ENCODE measurements at places on chromosomes 12 and 14.
A peak's percentile ranks its signal among the peaks of the same experiment; 100 is the strongest.

GRCh38 chr12:13443498-13443897, 247.0 kb downstream of the EMP1 start:
- no peak for DNase-seq

DNA sequence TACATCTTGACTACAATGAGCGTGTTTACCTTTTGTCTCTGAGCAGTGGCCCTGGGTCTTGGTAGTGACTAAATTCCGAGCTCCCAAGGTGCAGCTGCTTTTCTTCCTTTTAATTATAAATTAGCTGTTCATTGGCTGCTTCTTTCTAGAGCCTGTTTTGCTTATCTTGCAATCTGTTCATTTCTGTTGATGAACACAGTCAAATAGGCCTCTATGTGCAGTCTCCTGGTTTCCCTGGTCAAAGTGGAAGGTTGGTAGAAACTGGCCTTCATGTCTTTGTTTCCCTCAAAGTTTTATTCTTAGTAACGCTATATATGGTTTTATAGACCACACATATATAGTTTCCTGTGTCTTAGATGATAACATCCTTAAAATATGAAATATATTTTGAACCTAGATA, 94.1 kb downstream of the DUSP16 start:
- DNase-seq, result no peak

DNA sequence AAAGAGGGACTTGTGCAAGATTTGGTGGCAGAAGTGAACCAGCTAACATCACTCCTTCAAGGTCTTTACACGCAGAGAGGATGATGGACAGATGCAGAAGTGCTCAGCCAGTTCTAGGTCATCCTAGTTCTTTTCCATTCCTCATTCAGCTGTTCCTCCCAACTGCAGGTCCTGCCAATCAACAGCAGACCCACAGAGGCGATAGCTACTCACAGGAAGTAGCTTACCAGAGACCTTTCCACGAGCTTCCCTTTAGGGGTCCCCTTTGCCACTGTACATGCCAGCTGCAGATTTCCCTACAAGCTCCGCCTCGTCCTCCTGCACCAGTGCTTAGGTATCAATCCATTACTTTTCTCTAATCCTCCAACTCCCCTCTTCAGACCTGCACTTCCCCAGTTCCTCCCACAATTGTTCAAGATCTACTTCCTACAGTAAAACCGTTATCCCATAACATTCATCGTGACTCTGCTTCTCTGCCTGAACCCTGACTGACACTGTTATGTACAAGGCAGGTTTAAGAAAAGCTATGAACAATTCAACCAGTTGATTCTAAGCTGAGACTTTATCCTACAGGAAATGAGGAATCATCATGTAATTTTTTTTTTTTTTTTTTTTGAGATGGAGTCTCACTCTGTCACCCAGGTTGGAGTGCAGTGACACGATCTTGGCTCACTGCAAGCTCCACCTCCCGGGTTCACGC, 22.5 kb downstream of the RECQL start:
- DNase-seq, result no peak

DNA sequence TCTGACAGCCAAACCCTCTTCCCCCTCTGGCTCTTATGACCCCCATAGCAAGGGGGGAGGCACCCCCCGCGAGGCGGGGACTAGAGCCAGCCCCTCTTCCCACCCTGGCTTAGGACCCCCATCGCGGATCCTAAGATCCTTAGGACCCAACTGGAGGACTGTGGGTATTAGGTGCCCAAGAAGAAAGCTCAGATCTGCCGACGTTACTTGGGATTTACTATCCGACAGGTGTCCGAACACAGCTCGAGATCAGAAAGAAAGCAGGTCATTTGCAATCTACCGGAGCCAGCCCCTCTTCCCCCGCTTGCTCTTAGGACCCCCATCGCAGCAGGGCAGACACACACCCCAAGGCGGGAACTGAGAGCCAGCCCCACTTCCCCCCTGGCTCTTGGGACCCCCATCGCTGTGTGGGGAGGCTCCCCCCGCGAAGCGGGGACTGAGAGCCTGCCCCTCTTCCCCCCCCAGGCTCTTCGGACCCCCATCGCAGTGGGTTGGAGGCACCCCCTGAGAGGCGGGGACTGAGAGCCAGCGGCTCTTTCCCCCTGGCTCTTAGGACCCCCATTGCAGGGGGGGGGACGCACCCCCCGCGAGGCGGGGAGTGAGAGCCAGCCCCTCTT, 46.8 kb downstream of the DDX11 start:
- DNase-seq, result no peak

DNA sequence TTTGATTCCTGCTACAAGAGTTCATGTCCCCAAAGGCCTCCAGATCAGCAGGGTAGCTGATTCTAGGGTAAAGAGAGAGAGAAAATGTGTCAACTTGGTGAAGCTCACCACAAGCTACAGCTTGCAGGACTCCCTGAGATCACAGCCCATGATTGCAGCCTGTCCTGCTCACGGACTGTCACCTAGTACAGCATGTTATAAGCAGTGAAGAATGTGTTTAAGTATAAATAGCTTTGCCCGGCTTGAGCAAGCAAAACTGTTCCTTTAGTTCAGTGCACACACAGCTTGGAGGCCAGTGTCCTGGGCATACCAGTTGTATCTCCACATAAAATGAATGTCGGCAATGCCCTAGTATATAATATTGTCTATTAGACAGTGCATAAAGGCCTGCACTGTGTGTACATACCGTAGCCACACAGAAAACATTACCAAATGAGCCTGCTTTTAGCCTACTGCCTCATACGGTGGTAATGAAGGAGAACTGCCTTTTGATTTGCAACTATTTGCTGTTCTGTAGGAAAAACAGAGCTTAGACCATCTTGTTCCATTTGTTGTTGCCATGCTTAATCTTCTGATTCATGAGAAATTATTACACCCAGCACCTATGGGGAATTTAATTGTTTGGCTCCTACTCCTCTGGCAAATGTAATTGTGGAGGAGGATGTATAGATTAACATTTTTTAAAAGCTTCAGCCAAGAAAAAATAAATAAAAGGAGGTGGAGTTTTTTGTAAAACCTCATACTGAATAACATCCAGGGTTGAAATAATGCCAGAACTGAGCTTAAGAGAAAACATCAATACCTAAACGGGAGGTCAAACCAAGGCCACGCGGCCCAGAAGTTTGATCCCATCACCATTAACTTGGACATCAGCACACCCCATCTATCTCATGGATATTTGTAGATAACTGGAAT, 108.1 kb upstream of the G2E3 start:
- no peak for DNase-seq

- no peak for DNase-seq
Measured at GRCh38 chr14:53840444-53840843, 116.2 kb downstream of the BMP4 start.

GRCh38 chr12:33795536-33795935, 226.8 kb upstream of the ALG10 start:
- no peak for DNase-seq

DNA sequence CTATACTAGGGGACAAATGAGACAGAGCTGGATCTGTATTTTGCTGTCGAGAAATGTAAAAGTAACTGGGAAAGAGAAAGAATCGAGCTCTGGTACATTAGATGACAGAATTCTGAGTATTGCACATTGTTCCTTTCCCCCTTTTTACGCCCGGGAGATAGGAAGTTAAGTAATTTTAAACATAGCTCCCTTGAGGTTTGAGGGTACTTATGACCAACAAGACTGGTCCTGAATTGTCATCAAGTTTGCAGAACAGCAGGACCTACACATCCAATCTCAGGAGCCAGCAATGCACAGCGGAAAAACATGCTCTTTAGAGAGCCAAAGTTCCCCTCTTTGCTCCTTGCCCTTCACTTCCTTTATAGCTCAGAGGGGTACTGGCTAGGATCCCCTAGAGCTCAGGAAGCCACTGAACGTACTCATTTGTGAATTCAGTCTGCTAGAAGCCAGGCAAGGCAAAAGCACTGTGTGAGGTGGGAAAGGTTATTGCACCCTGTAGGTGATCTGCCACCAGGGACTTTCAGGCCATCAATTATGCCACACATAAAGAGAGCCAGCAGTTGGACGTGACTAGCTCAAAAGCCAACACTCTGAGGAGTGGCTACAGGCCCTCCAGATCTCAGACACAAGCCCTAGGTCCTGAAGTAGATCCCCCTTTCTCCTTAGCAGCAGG, 333.8 kb downstream of the KCNH5 start:
- DNase-seq, result no peak

DNA sequence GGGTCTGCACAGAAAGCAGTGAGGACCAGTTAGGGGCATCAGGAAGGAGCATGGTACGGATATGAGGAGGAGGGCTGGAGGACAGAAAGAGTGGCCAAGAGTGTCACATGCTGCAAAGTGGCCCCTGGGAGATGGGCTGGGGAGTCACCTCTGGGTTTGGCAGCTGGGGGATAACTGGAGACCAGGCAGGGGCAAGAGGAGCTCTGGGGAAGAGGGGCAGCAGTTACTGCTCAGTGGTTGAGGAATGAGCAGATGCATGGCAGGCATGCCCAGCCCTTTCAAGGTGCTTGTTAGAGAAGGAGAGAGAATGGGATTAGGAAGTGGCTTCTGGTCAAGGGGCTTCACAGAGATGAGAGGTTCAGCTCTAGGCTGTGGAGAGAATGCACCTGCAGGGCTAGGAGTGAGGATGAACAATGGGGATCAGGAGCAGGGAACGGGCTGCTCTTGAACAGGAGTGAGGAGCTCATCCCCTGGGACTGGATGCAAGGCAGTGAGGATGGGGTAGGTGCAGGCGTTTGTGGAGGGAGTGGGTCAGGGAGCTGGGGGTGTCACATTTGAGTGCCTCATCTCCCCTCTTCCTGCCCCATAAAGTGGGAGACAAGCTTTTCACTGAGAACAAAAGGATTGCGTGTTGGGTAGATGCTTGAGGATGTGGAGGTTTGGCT, 127.5 kb downstream of the PAPOLA start:
- no peak for DNase-seq

- DNase-seq, result no peak
Measured at GRCh38 chr14:21032326-21033132, 2.1 kb downstream of the RNASE13 start.

DNA sequence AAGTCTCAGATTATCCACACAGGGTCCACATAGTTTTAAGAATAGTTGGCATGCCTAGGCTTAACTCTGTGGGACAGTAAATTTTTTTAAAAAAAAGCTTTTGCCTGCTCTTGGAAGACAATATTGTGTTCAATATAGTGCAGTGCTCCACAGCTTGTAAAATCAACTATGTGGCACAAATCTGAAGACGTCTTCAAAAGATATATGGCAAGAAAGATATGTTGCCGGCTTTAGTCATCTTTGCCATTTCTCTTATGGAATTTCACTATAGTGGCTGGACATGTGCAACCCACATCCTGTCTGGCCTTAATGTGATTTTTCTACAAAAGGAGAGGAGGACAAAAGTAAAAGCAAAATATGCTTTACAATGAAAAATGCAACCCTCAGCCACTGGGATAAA, 90.5 kb downstream of the MGST1 start:
- DNase-seq, result no peak

- no peak for DNase-seq
Measured at GRCh38 chr14:89040080-89040459, 215.6 kb downstream of the TTC8 start.

DNA sequence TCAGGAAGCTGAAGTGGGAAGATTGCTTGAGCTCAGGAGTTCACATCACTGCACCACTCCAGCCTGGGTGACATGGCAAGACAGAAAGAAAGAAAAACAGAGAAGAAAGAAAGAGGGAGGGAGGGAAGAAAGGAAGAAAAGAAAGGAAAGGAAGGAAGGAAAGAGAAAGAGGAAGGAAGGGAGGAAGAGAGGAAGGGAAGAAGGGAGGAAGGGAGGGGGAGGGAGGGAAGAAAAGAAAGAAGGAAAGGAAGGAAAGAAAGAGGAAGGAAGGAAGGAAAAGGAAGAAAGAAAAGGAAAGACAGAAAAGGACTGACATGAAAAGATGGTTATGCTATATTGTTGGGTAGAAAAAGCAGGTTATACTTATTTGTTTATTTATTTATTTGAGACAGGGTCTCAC, 3.9 kb downstream of the GLTP start:
- DNase-seq, result no peak

DNA sequence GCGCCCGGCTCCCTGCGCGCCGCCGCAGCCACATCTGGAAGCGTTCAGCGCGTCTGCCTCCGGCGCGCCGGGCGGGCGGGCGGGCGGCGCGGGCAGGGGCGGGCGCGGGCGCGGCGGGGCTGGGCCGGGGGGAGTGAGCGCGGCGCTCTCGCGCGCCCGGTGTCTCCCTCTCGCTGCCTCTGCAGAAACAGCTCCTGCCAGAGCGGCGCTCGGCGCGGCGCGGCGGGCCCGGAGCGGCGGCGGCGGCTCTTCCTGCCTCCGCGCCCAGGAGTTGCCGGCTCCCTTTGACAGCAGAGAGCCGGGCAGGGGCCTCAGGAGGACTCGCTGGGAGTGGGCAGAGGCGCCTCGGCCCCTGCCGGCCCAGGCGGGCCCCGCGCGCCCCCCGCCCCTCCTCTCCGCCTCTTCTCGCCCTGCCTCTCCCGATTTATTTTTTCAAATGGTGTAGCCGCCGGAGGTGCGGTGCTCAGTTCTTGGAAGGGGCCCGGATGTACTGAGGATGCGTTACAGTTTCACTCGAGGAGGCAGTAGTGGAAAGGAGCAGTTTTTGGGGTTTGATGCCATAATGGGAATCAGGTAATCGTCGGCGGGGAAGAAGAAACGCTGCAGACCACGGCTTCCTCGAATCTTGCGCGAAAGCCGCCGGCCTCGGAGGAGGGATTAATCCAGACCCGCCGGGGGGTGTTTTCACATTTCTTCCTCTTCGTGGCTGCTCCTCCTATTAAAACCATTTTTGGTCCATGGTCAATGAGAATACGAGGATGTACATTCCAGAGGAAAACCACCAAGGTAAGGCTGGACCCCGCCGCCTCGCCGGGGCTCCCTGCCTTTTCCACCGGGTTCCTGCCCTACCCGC, at the start of gene CACNA1C:
CACNA1C (plus strand) TSS at position 162 of the 853 bp plus-strand sequence; CDS start at position 738, 576 bp downstream.
- peak; percentile 21 for DNase-seq

DNA sequence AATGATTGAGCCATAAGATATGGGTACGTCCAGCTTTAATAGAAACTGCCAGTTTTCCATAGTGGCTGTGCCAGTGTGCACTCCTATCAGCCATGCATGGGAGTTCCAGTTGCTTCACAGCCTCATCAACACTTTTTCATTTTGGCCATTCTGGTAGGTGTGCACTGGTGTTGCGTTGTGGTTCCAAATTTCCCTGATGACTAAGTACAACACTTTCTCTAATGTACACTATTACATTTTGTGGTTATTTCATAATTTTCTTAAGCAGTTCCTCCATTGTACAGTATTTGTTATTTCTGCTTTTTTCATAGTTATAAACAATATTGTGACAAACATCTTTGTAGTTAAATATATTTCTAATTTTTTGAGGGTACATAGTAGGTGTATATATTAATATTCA, 21.5 kb upstream of the OAS1 start:
- DNase-seq, result no peak

DNA sequence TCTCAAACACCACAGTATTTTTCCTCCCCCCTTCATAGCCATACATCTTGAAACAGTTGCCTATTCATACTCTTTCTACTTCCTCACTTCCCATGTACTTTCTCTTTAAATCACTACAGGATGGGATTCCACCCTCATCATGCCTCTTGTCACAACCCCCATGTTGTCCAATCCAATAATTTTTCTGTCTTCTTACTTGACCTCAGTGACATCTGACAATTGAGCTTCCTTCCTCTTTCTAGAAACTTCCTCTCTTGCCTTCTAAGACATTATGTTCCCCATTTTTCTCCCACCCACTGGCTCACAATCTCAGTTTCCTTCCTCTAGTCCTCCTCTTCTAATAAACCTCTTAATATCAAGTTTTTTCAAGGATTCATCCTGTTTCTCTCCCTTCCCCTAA, 5.3 kb downstream of the C2CD5 start:
- DNase-seq, result no peak

GRCh38 chr14:84095681-84096080, 1434.3 kb upstream of the FLRT2 start:
- no peak for DNase-seq

- no peak for DNase-seq
Measured at GRCh38 chr12:91640021-91640420, 457.4 kb upstream of the DCN start.

- no peak for DNase-seq
Measured at GRCh38 chr12:113302886-113303640, 31.8 kb downstream of the SLC8B1 start.
